CD4-positive, alpha-beta T cell treated with Interleukin-4 for 1 hour (primary cell): ENCODE measurements at places on chromosomes 5 and 9.

GRCh38 chr9:137870432-137870831 lies 7.2 kb upstream of the CACNA1B start:
- DNase-seq: no peak

DNA sequence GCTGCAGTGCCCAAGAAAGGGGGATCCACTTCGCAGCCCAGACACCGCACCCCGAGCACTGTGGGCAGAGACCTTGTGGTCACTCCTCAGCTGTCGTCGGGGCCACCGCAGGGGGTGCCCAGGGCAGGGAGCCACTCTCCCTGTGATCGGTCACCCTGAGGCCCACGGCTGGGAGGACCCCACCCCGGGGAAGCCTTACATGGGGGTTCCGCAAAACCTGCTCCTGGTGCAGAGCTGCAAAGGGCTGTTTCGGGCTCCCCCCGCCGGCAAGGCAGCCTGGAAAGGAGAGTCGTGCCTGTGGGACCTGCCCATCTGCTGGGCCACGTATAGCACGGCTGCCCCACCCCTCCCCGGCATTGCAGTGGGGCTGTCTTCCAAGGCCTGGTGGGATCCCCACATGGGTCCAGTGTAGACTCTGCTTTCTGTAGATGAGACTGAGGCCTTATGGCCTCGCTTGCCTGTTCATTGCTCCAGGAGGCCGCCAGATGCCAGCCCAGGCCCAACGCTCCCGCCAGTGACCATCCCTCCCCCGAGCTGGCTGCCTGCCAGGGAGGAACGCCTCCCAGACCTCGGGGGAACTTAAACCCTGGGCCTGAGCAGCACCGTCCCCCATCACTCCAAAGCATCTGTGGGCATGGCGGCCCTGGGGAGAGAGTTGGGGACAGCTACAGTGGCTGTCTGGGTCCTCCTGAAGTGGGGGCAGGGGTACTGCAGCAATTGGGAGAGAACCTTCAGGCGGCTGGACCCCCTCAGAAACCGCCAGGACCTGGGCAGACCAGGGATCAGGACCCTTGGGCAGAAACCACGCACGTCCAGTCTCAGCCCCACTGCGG lies 1.6 kb upstream of the DNLZ start:
- DNase-seq: no peak

GRCh38 chr9:125922854-125923253 lies 175.7 kb downstream of the PBX3 start:
- DNase-seq: no peak

- DNase-seq: no peak
Measured at GRCh38 chr5:74725331-74725730, 40.3 kb downstream of the HEXB start.

GRCh38 chr5:153459051-153459743 lies 31.3 kb upstream of the GRIA1 start:
- no peak for DNase-seq

DNA sequence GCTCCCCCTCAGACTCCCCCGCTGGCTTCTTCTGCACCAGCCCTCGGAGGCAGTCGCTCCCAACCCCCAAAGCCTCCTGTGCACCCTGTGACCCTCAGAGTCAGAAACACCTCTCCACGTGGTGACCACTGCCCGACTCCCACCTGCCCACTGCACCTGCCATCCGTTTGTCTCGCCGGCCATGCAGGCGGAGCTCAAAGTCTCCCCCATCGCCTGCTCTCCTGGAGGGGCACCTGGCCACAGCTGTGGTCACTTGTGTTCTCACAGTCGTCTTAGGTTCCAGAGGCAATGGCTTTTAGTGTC lies 38.2 kb downstream of the MRPL36 start:
- DNase-seq: no peak

DNA sequence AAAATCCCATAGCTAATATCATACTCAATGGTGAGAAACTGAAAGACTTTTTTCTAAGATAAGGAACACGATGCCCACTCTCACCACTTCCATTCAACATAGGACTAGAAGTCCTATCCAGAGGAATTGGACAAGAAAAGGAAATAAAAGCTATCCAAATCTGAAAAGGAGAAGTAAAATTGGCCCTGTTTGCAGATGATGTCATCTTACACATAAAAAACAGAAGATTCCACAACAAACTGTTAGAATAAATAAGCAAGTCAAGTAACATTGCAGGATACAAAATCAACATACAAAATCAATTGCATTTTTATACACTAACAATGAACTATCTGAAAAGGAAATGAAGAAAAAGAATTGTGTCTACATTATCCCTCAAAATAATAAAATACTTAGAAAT lies 308.0 kb downstream of the MCTP1 start:
- DNase-seq: no peak

- no peak for DNase-seq
Measured at GRCh38 chr9:101455656-101456240, 20.2 kb upstream of the ALDOB start.

- no peak for DNase-seq
Measured at GRCh38 chr5:119312403-119312802, 43.4 kb upstream of the TNFAIP8 start.
